NCI-H2029 treated with DMSO at 0.1 percent for 48 hours (cell line): ENCODE measurements at places on chromosomes 12 and 14.
A peak's percentile ranks its signal among the peaks of the same experiment; 100 is the strongest.

GRCh38 chr14:23245282-23245681, 7.5 kb downstream of the RNF212B start:
- no peak for DNase-seq

GRCh38 chr14:90986510-90986909, 73.9 kb downstream of the RPS6KA5 start:
- DNase-seq: no peak

DNA sequence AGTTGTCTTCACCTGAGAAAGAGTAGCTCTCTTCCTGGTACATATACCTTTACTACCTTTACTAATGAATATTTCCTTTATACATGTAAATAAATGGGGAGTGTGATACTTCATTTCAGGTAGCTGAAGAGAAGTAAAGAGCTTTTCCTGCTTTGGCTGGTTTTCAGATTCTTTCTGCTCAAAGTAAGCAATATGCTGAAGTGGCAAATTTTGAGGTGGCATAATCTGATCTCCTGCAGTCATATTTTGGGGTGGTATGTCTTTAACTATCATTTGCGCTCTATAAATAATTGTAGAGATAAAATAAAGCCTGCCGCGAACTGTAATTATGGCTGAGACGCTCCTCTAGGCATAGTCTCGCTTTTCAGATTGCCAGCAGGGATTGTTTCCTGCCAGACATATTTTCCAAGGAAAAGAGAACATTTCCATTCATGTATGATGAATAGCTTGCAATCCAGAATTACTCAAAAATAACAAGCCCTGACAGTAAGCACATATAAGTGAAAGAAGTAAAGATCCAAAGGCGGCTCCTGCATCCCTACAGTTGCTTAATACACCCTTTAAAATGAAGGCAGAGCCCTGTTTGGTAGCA, 200.7 kb downstream of the C12orf50 start:
- DNase-seq: no peak

GRCh38 chr12:47943623-47944340, 19.6 kb upstream of the TMEM106C start:
- no peak for DNase-seq

DNA sequence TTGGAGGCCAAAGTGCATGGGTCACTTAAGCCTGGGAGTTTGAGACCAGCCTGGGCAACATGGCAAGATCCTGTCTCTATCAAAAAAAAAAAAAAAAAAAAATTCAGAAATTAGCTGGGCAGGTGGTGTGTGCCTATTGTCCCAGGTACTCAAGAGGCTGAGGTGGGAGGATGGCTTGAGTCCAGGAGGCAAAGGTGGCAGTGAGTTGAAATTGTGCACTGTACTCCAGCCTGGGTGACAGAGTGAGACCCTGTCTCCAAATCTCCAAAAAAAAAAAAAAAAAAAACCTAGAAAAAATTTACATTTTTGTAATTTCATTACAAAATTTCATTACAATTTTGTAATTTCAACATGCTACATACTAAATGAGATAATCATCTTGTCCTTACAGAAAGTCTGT, 42.7 kb downstream of the SYNE2 start:
- DNase-seq: no peak

DNA sequence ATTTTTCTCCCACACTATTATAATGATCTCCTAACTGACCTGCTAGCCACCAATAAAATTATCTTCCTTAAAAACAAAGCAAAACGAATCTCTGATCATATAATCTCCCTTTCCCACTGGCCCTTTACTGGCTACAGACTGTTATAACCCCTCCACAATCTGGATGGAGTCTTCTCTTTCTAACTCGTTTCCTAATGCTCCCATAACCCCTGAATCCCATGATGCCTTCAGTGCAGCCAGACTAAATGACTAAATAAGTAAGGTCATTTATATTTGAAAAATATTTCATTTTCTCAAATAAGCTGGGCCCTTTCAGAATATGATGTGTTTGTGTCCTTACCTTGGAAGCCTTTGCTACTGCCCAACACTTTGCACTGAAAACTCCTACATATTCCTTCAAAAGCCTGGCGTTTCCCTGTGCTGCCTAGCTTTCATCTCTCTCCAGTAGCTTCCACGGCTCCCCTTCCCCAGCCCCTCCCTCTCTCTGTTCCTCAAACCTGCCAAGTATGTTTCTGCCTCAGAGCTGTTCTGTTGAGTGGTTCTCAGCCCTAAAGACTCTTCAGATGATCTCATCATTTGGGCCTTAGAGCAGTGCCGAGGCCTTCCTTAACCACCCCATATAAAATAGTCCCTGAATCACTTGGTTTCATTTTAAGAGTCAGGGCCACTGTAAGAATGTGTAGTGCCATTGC, 91.7 kb downstream of the MYRFL start:
- peak; percentile 72 for DNase-seq

GRCh38 chr14:33736979-33737378, 213.9 kb downstream of the EGLN3 start:
- no peak for DNase-seq

DNA sequence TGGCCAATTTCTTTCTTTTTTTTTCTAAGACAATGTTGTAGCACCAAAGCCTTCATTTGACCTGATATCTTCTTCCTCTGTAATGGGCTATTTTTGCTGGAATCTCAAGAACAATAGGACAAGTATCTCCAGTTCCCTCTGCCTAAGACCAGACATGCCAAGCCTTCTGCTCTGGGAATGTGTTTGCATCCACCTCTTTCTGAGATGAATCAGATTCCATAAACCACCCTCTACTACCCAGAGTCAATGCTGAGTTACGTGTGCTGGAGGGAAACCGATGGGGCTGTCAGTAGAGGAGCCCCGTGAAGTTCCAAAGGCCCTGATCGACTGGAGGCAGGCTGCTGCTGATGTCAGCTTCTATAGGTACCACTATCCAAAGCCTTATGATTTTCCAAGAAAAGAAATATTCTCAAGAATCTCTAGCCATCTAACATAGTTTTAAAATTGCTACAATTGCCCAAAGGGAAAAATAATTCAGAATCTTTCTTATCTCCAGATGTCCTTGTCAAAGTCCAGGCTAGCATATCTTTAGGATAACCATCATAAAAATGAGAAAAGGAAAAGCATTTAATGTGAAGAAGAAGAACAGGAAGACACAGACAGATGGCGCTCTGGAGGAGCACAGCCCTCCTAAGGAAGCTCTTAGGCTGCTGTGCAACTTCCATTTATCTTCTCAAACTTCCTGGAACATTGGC, 101.9 kb downstream of the SLC8A3 start:
- no peak for DNase-seq

- no peak for DNase-seq
Observed at GRCh38 chr12:27460471-27460978, 14.0 kb downstream of the SMCO2 start.
